Stimulated activated CD8-positive, alpha-beta memory T cell treated with anti-CD3 and anti-CD28 coated beads, Interleukin-4, amount 100 ng/mL, for 1 hour (primary cell): ENCODE measurements at places on chromosomes 6 and 20.

- no peak for DNase-seq
Observed at GRCh38 chr6:12419631-12420272, 129.6 kb downstream of the EDN1 start.

DNA sequence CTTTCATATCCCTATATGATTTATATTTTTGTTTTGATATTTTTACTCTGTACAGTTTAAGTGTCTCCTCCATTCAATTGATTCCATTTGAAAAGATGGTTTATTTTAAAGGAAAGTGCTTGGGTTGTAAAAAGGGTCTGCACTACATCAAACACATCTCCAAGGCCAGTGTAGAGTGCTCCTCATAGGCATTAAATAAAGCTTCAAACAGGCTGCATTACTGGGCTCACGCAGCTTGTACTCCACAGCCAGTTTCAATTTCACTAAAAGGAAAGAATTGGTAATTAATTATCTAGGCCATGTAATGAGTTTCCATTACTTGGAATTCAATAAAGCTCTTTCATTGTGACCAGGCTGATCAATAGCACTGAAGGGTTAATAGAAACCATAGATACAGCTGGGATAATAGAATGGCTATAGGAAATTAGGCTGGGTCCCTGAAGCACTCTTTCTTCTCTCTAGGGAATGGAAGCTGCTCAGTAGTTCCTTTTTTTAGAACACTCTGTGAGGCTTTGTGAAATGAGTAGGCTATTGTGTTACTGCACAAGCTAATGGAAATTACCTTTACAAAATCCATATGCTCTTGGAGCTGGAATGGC is 442.2 kb downstream of the RNF144B start:
- no peak for DNase-seq

GRCh38 chr6:109362102-109362884 is 20.0 kb downstream of the CD164 start:
- no peak for DNase-seq

GRCh38 chr6:44253307-44254101 is 3.8 kb downstream of the SLC35B2 start:
- no peak for DNase-seq

- no peak for DNase-seq
Observed at GRCh38 chr6:24072038-24072746, 53.8 kb upstream of the NRSN1 start.

- no peak for DNase-seq
Observed at GRCh38 chr6:36025260-36025931, 955 bp upstream of the SLC26A8 start.

- no peak for DNase-seq
Observed at GRCh38 chr6:82761674-82762345, 303.8 kb downstream of the UBE3D start.

GRCh38 chr6:152423216-152424103 is 213.7 kb downstream of the SYNE1 start:
- no peak for DNase-seq

- DNase-seq, result no peak
Observed at GRCh38 chr6:89200706-89201215, 16.4 kb downstream of the GABRR1 start.

GRCh38 chr6:52976591-52977035 is 18.5 kb downstream of the GSTA4 start:
- no peak for DNase-seq

DNA sequence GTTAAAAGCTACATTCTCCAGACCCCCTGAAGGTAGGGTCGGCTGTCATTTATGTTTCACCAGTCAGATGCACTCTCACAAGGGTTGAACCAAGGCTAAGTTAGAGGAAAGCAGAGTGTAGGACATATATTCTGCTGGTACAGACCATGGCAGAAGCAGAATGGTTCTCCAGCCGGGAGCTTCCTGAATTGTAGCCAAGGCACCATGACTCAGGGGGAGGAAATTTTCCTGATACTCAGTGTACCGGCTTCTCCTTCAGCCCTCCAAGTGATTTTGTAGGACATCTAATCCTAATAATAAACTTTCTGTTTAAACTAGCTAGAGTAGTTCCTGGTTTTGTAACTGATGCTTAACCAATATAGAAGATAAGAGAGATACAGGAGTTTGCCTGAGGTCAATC is 14.2 kb upstream of the SLPI start:
- DNase-seq, result no peak

GRCh38 chr20:4607287-4607713 is 114.4 kb upstream of the PRND start:
- peak; percentile 46 for DNase-seq

DNA sequence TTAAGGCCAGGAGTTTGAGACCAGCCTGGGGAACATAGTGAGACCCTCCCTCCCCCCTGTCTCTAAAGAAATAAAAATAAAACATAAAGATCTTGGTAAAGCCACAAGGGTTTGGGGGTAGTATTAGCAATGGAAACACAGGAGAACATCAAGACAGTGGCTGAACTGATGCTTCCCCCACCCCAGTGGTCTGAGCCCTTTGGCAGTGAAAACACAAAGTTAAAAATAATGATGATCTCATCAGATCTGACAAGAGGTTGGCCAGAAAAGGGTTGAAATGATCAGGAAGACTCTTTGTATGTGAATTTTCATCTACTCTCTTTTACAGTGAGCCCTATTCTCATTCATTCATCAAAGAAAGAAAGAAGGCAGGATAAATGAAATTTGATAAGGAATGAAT is 93.7 kb downstream of the KCNB1 start:
- DNase-seq, result no peak

DNA sequence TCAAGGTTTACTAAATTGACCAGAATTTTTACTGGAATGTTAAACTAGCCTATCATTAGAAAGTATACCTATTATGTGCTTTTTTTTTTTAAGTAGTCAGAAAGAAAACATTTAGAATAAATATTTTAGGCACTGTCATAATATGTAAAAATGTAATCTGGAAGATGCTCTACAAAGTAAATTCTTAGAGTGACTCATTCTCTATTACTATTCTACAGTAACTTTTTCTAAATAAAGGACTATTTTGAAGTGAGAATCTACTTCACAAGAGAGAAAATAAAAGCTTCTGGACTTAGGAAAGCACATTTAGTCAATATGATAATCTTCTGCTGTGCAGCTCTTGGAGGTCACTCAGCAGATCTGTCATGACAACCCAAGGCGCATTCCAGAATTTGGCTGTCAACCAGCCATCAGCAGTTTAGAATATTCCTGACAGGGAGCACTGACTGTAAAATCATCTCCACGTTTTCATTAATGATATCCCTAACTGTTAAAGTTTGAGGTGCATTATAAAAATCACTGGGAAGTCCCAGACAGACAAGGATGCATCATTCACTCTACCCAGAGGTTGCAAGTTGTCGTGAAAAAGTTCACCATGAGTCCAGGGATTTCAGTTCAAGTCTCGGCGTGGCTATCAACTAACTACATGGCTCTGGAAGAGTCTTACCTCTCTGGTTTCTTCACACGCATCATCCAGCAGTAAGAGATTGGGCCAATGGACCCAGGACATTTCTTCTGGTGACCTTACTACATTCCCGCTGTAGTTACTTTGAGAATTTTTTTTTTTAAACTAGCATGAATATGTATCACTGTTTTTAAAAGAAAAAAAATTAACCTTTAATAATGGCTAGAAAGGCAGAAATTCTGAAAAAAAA is 374.9 kb downstream of the GJA1 start:
- DNase-seq, result no peak
